ENCODE measurements at places on chromosomes 16 and 17. TPM values are rescaled to one million over a fixed set of nuclear protein-coding genes. Genes with fewer than 3 reads are reported as not detected.
A peak's percentile ranks its signal among the peaks of the same experiment; 100 is the strongest.

Gene PLD6
- not detected for total RNA-seq

Gene SLC38A8
- total RNA-seq = not detected

- DNase-seq = no peak
Measured at GRCh38 chr17:36613155-36613554, 11.8 kb downstream of the MRM1 start.

- no peak for DNase-seq
Measured at GRCh38 chr17:79544142-79544914, 66.5 kb downstream of the RBFOX3 start.

GRCh38 chr16:71883168-71883848 lies 674 bp downstream of the ZNF821 start:
- peak; percentile 82 for DNase-seq

- no peak for DNase-seq
Measured at GRCh38 chr17:10802496-10803284, 1.2 kb downstream of the TMEM238L start.
